ENCODE measurements at places on chromosomes 13 and 19.

- DNase-seq, result no peak
Measured at GRCh38 chr19:6242677-6243076, 37.1 kb downstream of the MLLT1 start.

GRCh38 chr19:4059891-4060620 lies 6.6 kb downstream of the ZBTB7A start:
- DNase-seq, result peak; percentile 51

DNA sequence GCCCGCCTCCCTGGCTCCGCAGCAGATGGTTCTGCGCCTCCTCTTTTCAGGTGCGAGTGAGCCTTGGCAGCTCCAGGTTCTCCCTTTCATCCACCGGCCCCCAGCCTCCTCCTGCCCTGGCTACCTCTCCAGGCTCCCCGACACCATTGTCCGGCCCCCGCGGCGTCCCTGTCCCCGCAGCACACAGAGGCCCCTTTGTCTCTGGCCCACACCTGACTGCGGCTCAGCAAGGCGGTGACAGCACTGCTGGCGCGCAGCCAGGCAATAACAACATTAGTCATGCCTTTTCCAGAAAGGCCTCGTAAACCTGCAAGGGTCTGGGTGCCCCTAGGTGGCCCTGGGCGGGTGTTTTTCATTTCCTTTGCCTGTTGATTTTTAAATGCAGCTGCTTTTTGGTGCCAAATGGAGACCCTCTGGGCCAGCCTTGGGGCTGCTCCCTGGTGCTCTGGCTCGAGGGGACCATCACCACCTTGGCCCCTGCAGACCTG lies 73.2 kb upstream of the MEDAG start:
- no peak for DNase-seq

DNA sequence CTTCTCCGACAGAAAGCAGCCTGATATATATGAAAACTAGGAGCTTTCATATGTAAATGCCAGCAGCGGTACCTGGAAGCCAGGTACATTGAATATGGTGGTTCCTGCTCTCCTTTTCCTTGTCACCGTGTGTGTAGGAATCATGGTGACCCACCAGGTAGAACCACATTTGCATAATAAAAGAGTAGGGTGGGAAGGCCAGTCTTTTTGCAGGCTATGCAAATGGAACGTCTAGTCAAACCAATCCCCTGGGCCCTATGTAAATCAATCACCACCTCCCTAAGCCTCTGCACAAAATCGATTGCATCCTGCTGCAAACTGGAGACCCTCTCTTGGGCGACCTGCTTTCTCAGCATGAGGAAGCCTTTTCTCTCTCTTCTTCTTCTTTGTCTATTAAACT lies 22.2 kb upstream of the ZNF181 start:
- no peak for DNase-seq

- DNase-seq, result no peak
Measured at GRCh38 chr13:64704121-64704649, 2526.0 kb downstream of the PCDH9 start.

DNA sequence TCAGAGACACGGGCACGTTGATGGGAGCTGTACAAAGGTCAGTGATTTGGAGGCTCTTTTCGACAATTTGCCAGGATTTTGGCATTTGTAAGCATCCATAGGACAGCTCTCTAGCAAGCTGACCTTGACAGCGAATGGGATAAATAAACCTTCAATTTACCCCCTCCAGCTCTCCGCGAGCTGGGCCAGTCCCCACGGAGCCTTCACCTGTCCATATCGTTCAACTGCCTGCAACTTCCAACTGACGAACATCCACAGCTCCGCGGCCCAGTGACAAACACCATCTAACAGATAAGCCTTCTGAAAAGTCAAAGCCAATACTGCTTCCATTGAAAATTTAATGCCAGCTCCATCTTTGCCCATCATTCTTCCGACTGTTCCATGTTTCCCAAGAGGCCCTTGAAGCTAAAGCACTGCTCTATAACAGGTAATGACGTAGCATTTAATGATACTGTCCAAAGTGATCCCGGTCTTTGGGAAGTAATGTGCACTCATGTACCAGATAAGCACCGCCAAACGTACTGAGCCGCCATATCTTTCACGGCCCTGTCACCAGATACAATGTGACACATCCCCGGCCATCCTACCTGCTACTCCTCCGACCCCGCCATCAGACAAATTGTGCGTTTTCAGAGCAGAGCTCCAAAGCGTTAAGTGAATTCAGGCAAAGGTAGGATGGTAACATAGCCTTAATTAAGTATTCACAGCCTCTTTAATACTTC lies 365.3 kb upstream of the ZNF507 start:
- DNase-seq, result no peak

- DNase-seq, result no peak
Measured at GRCh38 chr13:76266561-76266960, 619.6 kb downstream of the KCTD12 start.
